ENCODE measurements at places on chromosomes 6 and 20. TPM values are rescaled to one million over a fixed set of nuclear protein-coding genes. Genes with fewer than 3 reads are reported as not detected.

The ARMC12 gene
- total RNA-seq: 0.20 TPM

The SLPI gene
- total RNA-seq: not detected

The MAP1LC3A gene
- 5.7 TPM for total RNA-seq

The C4A gene
- 1.4 TPM for total RNA-seq

The ENTPD6 gene
- 67.4 TPM for total RNA-seq

Measured in subcutaneous preadipocyte (primary cell).